NCI-H2107 (cell line): ENCODE measurements at places on chromosomes 4 and X.

DNA sequence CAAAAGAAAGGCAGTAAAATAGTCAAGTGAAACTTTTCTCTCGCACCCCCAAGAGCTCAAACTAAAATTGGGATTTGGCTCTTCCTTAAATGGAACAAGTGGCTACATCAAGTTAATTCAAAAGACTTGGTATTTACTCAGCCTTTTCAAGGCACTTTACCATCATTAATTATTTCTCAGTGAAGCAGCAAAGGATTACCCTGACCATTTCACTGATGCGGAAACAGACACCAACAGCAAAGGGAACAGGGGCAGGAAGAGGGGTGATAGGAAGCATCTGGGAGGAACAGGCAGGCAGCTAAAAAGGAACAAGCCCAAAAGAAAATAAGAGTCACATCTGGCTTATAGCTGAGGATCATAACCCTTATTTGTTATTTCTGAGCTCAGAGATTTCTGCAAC, 2.7 kb downstream of the SCML2 start:
- no peak for DNase-seq

- no peak for DNase-seq
Measured at GRCh38 chr4:98828801-98829200, 100.1 kb downstream of the EIF4E start.

DNA sequence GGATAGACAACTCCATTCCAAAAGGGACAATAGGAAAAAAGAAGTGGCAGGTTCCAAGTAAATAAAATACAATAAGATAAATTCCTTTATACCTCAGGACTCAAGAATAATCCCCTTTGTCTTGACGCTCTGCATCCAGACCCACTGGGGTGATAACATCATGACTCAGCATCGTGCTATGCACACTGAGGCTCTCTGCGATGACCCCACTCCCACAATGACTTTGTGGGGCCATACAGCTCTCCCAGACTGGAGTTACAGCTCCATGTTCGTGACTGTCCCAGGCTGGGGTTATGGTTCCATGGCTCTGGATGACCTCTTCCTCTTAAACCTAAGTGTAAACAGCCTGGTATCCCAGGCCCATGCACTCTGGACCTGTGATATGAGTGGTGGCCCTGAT, 254.5 kb upstream of the ADGRL3 start:
- no peak for DNase-seq

- DNase-seq, result no peak
Measured at GRCh38 chrX:18652636-18653035, 19.3 kb downstream of the RS1 start.

DNA sequence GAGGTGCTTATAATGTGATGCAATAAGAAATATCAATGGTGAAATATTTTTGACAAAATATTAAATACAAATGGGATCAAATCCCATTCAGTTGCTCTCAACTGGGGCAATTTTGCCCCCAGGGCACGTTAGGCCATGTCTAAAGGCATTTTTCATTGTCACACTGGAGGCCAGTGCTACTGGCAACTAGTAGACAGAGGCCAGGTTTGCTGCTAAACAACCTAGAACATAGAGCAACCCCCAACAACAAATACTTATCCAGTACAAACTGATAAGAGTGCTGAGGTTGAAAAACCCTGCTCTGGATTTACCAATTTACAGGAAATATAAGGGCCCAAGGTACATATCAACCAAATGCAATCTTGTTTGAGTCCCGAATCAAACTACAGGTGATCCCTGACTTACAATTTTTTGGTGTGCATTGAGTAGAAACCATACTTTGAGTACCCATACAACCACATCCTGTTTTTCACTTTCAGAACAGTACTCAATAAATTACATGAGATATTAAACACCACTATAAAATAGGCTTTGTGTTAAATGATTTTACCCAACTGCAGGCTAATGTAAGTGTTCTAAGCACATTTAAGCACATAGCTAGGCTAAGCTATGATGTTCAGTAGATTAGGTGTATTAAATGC, 237.5 kb downstream of the HNRNPD start:
- DNase-seq, result no peak

GRCh38 chrX:85243761-85244449, at the start of the genes SATL1 and ZNF711:
SATL1 (minus strand) TSS chrX:85243779; CDS start chrX:85108968, 134,811 bp downstream.
ZNF711 (plus strand) TSS chrX:85243991; CDS start chrX:85247573, 3,582 bp downstream.
- peak; percentile 53 for DNase-seq

- no peak for DNase-seq
Measured at GRCh38 chr4:93776386-93777080, 52.0 kb upstream of the ATOH1 start.

GRCh38 chrX:9108054-9108453, 74.1 kb upstream of the FAM9B start:
- DNase-seq, result no peak
